BJ (cell line): ENCODE measurements at places on chromosomes 16 and 17.

GRCh38 chr16:50274326-50275097, 8.2 kb downstream of the ADCY7 start:
- no peak for DNase-seq

DNA sequence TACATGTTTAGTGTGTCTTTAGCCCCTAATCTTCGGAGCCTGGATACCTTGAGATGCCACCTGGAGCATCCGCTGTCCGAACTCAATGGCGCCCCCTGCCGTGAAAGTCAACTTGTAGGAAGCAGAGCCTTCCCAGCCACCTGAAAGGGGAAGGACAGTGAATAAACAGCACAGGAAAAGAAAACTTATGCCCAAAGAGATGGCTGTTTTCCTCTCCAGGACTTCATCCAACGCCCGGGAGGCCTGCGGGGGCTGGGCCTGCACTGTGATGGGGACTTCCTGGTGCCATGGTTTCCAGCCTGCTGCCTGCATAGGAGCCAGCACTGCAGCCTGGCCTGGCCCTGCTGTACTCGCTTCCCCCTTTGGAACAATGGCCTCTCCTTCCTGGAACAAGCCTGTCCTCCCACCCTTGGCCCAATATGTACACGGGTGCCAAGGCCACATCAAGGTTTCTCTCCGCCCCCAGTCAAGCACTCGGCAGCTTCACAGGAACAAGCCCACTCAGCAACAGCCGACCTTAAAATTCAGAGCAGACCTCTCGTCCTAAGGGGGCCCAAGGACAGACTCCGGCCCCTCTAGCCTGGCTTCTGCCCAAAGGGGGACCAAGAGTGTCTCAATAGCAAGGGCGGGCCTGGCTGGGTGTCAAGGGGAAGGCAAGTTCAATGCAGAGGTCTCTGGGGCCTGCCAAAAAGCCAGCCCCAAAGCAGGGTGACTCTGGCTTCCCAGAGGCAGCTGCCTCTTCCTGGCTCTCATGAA, 4.5 kb upstream of the UNC13D start:
- DNase-seq = no peak

DNA sequence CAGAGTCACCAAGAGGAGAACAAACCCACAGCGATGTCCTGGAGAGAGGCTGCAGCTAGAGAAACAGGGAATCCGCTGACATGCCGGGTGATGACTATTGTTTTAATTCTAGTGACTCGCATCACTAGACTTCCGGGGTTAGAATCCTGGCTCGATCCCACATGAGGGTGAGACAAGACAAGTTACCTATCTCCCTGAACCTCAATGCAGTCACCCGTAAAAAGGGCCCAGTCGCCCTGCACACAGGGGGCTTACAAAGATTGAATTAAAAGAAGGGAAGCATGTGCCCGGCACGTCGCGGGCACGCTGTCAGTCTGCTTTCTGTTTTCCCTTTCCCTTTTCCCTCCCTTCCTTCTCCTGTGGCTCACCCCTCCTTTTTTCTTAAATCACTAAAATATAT, 212.9 kb upstream of the FOXF1 start:
- DNase-seq = no peak

- DNase-seq = no peak
Measured at GRCh38 chr17:19785854-19786253, 37.8 kb upstream of the ALDH3A1 start.

- DNase-seq = no peak
Measured at GRCh38 chr16:2152695-2153506, 2.7 kb upstream of the TRAF7 start.

DNA sequence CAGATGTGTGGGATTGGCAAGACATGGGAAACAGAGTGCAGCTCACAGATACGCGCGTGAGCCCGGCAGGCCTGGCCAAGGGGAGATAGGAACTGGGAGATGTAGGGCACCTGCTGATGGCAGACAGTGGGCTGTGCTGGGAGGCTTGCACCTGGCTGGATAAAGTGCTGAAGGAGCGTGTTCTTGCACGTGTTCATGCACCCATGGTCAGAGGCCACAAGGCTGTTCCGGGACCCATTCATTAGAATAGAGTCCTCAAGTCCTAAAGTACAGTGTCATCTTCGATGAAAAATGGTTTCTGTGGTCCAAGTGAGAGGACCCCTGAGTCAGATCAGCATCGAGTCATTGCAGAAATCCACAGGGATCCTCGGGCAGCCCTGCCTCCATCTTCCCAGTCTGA, 236.4 kb downstream of the CCDC182 start:
- DNase-seq = no peak

- no peak for DNase-seq
Measured at GRCh38 chr16:19393226-19394111, 24.2 kb upstream of the TMC5 start.

- DNase-seq = no peak
Measured at GRCh38 chr17:27756467-27757371, 43.6 kb downstream of the NOS2 start.

DNA sequence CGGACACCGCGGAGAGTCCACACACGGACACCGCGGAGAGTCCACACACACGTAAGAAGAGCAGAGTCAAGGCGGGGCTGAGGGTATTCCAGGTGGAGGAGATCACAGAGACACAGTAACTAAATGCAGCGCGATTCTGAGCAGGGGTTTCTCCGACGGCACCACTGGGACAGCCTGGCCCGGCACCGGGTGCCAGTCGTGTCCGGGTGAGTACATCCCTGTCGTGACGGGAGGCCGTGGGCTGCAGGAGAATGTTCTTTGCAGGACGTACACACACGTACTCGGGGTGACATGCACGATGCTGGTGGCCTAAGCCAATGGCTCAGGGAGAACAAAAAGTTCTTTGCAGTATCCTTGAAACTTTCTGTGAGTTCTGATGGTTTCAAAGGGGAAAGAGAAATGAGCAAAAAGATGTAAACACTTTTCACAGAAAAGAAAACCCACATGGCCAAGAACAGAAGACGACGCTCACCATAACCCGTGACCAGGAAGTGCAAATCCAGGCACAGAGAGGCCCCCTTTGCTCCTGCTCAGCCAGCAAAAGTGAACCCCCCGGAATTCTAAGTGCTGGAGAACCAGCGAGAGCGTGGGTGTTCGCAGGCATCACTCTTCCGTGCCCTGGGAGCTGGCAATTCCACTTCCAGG, 53.7 kb upstream of the METRNL start:
- DNase-seq = no peak

GRCh38 chr16:55735120-55735781, 79.5 kb downstream of the SLC6A2 start:
- no peak for DNase-seq

GRCh38 chr17:2624292-2624731, 30.9 kb downstream of the PAFAH1B1 start:
- no peak for DNase-seq

DNA sequence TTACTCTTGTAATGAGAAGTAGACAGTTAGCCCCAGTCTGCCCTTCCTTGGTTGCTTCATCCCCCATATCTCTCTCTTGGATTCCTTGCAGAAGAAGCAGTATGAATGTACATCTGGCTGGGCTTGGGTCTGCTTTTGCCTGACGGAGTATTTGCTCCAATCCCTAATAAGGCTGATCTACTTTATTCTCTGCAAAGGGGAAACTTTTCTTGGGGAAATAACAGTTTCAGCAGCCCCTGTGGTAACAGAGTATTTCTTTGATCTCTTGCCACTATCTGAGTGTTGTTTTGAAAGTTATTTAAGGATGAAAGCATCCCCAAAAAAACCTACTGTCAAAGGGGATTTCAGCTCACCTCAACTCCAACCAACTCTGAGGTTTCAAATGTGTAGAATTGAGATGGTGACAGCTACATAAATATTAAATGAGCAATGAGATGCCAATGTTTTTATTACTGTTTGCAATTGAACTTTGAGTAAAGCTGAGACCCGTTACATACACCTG, 168.9 kb upstream of the NOG start:
- no peak for DNase-seq

GRCh38 chr17:73401911-73402310, 90.1 kb upstream of the CDC42EP4 start:
- no peak for DNase-seq

DNA sequence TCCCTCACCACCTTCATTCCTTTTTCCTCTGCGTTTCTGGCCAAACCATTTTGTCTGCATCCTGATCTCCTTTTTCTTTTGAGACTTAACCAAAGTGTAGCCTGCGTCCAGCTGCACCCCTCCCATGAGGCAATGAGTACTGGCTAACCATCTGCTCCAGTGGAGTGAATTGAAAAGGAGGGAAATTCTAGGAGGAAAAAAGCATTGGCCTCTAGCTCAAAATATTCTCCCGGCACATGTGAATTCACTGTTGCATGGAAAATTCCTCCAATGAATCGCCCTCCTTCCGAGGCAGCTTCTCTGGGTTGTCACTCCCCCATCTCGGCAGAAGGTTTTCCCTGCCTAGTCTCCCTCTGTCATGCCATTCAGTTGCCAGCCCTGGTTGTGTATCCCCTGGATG, 5.6 kb downstream of the RAP1GAP2 start:
- no peak for DNase-seq

- no peak for DNase-seq
Measured at GRCh38 chr17:38892620-38893019, 22.8 kb downstream of the LASP1 start.

GRCh38 chr16:71254832-71255525, 24.5 kb upstream of the HYDIN start:
- no peak for DNase-seq

DNA sequence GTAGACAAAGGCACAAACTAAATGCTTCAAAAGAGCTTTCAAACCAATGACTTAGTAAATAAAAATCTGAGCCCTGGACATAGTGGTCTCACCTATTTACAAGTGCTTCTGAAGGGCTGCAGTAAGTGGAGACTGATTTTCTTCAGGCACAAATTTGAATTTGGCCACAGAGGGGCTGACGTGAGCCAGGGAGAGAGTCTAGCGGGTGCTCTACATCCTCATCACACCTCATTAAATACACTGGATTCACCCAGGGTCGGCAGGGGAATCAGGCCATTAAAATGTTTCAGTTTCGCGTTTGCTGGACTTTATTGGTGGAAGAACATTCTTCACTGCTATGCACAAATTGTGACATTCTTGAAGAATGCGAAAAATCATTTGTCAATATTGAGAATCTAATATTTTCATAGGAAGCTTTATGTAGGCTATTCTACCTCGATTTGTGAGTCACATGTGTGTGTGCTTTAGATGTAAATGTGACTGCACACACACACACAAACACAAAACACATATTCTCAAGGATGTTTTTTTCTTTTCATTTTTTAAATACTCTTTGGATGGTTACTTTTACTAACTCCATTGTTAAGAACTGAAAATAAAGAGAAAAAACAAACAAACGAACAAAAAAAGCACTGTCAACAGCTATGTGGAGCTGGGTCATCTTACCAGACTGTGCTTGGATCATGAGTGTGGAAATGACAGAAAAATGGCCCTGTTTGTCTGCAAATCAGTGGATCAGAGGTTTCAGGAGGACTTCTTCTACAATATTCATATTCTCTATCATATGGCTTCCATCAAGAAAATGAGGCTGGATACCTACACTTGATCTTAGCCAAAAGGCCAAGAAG, 58.9 kb downstream of the CDH11 start:
- DNase-seq = peak; percentile 35

DNA sequence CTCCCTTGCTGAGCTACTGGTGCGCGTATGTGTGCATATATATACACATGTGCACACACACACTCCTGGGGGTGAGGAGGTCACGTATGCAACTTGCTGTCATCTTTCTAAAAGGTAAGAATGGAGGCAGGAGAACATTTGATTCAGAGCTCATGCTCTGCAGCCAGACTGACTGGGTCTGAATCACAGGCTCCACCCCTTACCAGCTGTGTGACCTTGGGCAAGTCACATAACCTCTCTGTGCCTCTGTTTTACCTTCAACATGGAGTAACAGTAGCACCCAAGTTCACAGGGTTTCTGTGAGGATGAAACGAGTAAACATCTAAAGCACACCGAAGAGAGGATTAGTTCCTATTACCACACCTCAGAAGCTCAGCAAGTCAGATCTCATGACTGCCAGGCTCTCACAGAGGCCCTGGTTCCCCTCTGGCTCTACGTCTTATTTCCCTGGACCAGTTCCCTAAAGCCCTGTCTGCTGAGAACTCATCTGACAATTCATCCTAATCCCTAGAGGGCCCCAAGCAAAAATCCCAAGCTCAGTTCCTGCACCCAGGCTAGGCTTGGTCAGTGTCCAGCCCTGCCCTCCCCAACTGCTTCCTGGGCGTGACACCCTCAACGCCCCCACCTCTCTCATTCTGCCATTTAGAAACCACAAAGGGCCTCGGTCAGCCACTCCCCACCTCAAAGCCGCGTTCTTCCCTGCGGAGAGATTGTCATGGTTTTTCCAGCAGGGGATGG, 28.7 kb downstream of the ABR start:
- no peak for DNase-seq

GRCh38 chr17:73984941-73985340, 218.5 kb upstream of the RPL38 start:
- no peak for DNase-seq
